Posterior cingulate gyrus (tissue), 11 donors: ENCODE measurements at places on chromosomes 6 and 20.

DNA sequence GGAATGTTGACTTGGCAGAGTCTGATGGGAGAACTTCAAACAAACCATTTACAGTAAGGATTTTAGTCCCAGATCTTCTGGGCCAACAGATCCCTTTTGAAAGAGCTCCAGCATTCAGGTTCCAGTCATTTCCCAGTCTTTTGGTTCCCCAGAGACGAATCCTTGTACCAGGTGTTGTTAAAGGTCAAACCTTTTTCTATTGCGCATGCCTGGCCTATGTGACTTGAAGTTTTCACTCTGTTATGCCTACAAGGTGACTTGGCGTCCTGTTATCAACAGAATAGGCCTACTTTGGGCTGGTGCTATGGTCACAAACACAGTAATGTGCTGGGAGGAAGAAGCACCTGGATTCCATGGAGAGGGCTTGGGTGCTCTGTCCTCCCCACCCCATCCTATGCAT is 52.3 kb downstream of the PXDC1 start:
- DNase-seq, result no peak

DNA sequence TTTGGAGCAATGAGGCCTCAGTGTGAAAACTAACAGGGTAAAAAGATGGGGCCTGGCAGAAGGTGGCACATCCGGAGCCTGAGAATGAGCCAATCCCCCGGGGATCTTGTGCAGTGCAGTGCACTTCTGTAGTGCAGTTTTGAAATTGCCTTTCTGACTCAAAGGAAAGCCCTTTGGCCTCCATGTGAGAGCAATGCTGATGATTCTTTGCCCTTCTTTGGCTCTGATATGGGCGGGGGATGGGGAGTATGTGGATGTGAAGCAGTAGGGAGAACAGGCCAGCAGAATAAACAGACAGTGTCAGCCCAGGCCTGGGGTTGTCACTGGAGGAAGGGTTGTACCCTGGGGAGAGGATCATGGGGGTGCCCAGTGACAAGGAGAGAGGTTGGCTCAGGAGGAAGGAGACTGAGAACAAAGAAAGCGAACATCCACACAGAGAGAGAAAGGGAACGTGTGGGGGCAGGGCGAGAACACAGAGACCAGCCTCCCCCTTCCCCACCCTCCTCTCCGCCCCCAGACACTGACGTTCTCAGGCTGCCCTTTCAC is 351.2 kb downstream of the CDC5L start:
- DNase-seq, result no peak

- no peak for DNase-seq
Observed at GRCh38 chr6:62516291-62517141, 230.5 kb upstream of the KHDRBS2 start.

DNA sequence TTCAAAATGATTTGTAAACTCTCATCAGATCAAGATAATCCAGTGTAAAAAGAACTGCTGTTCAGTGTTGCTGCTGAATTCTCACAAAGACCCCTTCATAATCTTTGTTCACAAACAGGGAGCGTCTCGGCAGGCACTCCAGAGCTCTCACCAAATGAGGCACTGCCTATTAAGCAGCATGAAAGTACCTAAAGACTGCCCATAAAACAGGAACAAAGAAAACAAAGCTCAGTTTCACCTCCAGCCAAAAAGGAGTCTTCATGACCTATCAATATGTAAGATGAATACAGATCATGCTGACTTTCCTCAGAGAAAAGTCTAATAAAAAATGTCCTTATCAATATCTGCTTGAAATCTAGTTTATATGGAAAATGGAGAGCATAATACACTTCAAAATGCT is 41.8 kb downstream of the GPR63 start:
- DNase-seq, result no peak

- DNase-seq, result no peak
Observed at GRCh38 chr6:36515844-36516243, 31.4 kb downstream of the STK38 start.

DNA sequence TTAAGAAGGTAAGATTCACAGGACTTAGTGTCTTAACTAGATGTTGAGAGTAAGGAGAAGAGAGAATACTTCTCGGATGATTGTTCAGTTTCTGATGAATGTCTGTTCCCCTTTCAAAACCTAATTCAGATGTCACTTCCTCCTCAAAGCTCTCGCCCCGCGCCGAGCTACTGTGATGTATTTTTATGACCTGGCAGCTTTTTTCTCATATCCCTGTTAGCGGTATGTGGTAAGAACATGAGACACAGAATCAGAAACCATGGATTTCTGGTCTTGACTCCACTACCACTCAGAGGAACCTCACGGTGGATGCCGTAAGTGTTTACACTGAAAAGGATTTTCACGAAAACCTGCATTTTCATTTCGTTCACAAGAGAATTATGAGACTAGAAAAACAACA is 48.4 kb downstream of the CEP43 start:
- no peak for DNase-seq

DNA sequence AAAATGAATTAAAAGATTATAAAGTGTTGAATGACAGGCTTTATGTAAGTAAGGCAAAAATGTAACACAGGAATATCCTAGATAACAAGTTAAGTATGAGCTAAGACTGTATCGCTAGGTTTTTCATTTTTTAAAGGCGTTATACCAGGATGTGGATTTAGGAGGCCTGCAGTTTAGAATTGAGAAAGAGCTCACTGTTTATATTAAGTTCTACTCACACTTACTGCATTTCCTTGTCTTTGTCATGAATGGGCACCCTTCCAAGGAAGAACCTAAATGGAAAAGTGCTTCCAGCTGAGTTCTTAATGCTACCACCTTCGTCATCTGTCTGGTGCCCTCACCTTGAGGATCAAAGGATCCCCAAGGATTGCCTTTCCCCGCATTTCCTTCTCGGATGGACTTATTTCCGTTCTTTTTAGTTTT is 148.7 kb downstream of the SOX4 start:
- DNase-seq, result no peak

DNA sequence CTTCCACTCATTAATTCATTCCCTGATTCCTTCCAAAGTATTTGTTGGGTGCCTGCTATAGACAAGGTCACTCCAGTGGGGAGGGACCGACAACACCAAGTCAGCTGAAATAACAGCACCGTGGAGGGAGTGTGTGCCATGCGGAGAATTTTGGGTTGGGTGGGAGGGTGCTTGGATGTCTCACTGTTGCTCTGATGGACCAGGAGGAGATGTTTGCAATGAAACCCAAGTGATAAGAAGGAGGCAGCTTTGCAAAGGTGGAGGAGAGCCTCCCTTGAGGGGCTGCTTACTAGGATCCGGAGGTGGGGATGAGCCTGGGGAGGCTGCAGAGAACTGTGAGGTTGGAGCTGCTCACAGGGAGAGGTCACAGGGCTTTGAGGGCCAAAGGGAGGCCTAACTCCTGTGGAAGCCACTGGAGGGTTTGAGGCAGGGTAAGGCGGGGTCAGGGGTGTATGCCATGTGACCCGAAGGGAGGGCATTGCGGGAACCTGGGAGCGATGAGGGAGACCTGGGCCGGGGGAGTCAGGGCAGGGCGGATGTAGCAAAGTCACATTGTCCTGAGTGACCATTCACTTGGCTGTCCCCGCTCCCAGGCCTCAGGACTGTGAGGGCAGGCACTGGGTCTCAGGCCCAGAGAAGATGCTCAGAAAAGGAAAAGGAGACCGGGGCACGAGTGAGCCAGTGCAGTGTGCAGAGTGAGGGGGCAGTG is 124.5 kb downstream of the PHACTR3 start:
- DNase-seq, result no peak

- no peak for DNase-seq
Observed at GRCh38 chr6:129965096-129965495, 53.3 kb upstream of the L3MBTL3 start.

GRCh38 chr20:20214757-20215275 is 153.1 kb upstream of the INSM1 start:
- DNase-seq, result no peak

GRCh38 chr6:45917439-45917838 is 98.2 kb downstream of the CLIC5 start:
- no peak for DNase-seq

GRCh38 chr6:131431718-131432117 is 141.3 kb upstream of the ARG1 start:
- DNase-seq, result no peak
